Large intestine (tissue), 12 donors: ENCODE measurements at places on chromosomes 4 and X.

- H3K4me3 ChIP-seq = no peak overlapping the region
- no peaks in the 10 kb centered on the region for H3K36me3 ChIP-seq
- peaks cover 15% of the 10 kb centered on the region for H3K4me1 ChIP-seq
- H3K27ac ChIP-seq = no peak overlapping the region
- no peaks in the 10 kb centered on the region for H3K27me3 ChIP-seq
- no peak for DNase-seq
Observed at GRCh38 chr4:67456577-67457196, 88.6 kb downstream of the CENPC start.

- H3K4me1 ChIP-seq = no peaks in the 10 kb centered on the region
- H3K36me3 ChIP-seq = no peaks in the 10 kb centered on the region
- H3K27me3 ChIP-seq = no peaks in the 10 kb centered on the region
- H3K27ac ChIP-seq = no peak overlapping the region
Observed at GRCh38 chr4:5460106-5460801, 248.1 kb downstream of the EVC2 start.

DNA sequence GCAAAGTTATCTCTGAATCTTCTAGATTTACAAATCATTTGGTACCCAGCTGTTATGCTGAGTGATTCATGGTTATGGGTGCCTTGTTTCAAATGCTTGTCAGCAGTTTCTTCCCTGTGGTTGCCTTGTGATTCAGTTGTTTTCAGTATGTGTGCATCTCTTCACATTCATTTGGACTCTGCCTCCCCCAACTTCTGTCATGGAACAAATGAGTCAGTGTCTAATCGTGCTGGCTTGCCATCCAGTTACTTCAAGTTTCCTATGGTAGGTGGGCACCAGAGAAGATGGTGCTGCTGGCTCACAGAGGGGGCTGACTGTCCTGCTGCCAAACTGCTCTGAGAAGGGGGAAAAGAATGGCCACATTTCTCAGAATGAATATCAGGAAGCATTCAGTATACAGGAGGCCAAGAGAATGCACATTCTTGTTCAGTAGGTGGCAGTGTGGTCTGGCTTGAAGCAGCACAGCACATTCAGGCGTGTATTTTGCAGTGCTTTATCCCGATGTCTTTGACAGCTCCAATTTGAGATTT, 260.9 kb downstream of the GLUD2 start:
- H3K36me3 ChIP-seq = no peaks in the 10 kb centered on the region
- H3K4me3 ChIP-seq = no peak overlapping the region
- no peaks in the 10 kb centered on the region for H3K4me1 ChIP-seq
- no peak overlapping the region for H3K27ac ChIP-seq
- DNase-seq = peak; percentile 2
- no peaks in the 10 kb centered on the region for H3K27me3 ChIP-seq

DNA sequence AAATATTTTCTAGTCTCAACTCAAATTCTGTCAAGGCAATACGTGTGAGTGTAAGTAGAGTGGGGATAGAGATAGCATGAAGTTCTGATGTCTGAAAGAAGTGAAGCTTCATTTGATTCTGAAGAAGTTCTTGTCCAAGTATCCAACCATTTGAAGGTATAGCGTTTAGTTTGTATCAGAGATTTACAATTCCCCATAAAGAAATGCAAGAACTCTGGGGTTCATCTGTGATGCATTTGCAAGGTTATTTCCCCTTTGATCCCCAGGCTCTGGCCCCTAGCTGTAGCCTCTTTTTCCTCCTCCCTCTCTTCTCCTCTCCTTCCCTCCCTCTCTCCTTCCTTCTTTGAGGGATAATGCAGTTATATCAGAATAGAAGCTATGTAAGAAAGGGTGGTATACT, 7.8 kb downstream of the FGA start:
- H3K27ac ChIP-seq = no peak overlapping the region
- no peak overlapping the region for H3K4me3 ChIP-seq
- no peaks in the 10 kb centered on the region for H3K4me1 ChIP-seq
- DNase-seq = no peak

GRCh38 chr4:32117693-32118092, 1397.5 kb downstream of the PCDH7 start:
- H3K27ac ChIP-seq = no peak overlapping the region
- H3K4me3 ChIP-seq = no peak overlapping the region
- H3K4me1 ChIP-seq = no peaks in the 10 kb centered on the region
- H3K36me3 ChIP-seq = no peaks in the 10 kb centered on the region

GRCh38 chr4:26936284-26937065, 75.8 kb downstream of the STIM2 start:
- H3K4me3 ChIP-seq = no peak overlapping the region
- H3K36me3 ChIP-seq = no peaks in the 10 kb centered on the region
- DNase-seq = peak; percentile 18
- H3K4me1 ChIP-seq = no peaks in the 10 kb centered on the region

DNA sequence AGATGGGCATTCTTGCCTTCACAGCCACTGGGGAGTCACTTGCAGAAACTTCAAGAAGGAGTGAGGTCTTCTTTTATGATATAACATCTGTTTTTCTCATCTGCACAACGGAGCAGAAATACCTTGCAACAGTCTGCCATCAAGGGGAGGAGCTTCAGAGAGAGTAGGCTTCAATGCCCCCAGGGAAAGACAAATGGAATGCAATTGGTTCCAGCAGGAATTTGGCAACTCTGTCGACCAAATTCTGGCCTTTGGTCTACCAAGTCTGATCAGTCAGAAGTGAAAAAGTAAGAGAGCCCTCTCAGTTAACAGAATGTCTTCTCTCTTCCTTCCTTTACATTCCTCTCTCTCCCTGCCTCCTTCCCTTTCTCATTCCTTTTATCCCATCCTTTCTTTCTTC, 229.3 kb downstream of the IDS start:
- no peaks in the 10 kb centered on the region for H3K36me3 ChIP-seq
- H3K27me3 ChIP-seq = no peaks in the 10 kb centered on the region
- no peaks in the 10 kb centered on the region for H3K4me1 ChIP-seq
- H3K27ac ChIP-seq = no peak overlapping the region
